Stimulated activated CD4-positive, alpha-beta T cell treated with anti-CD3 and anti-CD28 coated beads, Interleukin-12 subunit alpha, Interleukin-12 subunit beta, amount 100 ng/mL, for 4 hours (primary cell): ENCODE measurements at places on chromosomes 1 and 21.

DNA sequence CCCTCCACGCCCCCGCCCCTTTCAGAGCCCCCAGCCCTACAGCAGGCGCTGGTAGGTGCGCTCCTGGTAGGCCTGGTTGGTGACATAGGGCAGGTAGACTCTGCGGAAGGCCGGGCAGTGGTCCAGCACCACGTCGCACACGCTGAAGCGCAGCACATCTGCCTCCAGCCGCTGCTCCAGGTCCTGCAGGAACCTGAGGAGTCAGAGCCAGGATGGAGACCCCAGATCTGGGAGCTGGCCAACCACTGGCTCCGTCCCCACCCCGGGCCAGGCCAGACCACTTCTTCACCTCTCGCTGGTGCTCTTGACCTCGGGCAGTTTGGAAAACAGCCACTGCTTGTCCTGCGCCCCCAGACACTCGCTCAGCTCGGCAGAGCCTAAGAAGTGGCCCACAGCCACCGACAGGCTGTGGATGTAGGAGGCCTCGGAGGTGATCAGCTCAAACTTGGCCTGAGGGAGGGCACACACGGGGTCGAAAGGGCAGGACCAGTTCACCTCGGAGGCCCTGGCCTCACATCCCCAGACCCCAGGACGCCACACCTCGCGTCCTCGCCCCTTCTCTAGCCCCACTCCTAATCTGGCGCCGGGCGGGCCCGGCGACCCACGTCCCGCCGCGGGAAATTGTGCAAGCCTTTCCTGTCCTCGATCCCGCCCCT is 6.4 kb downstream of the ARHGEF19 start:
- no peak for DNase-seq

DNA sequence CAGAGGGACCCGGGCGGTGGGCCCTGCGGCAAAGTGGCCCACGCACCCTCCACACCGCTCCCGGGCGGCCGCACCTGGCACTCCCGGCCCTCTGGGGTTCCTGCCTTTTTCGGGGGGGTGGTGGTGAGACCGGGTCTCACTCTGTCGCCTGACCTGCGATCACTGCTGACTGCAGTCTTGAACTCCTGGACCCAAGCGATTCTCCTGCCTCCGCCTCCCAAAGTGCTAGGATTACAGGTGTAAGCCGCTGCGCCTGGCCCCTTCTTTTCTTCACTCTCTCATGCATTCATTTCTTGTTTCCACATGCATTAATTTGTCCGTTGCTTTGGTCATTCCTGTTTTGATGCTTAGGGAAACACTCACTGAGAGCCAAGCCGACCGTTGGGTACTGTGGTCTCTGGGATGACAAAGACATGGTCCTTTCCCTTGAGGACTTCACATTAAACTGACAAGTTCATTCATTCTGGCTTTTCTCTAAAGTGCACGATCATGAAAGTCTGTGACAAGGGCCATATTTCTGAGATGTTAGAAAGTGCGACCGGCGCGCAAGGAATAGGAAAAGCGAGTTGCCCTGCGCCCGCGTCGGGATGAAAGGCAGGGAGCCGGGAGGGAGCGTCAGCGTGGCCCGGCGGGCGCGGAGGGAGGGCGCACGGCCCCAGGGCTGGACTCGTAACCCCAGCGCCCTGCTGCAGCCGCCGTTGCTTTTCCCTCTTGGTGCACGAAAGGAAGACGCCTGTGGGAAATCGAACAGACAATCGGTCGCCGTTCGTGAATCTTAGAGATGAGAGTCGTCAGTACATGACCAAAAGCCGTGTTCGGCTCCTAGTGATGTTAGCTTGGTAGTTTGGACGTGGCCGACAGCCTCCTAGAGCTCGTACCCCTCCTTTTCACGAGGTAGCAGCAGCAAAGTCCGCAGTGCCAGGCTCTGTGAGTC is 1.0 kb upstream of the MCOLN2 start:
- DNase-seq = no peak

GRCh38 chr1:38740487-38740886 is 119.1 kb downstream of the RRAGC start:
- DNase-seq = no peak

GRCh38 chr21:43767984-43768867 is 7.9 kb downstream of the CSTB start:
- DNase-seq = no peak

DNA sequence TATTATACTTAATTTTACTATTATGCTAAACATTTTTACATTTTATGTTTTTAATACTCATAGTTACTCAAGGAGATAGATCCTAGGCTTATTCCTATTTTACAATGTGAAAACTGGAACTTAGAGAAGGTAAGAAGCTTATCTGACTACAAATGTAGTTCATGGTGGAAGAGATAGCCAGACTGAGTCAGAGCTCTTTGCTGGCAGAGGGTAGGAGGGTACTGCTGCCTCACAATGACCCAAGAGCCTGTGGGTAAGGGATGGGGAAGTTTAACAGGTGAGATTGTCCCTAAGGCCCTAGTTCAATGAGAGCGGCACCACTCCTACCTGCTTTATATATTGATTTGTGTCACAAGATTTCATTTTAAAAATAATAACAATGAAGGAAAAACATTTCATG is 34.1 kb upstream of the NEK7 start:
- no peak for DNase-seq

DNA sequence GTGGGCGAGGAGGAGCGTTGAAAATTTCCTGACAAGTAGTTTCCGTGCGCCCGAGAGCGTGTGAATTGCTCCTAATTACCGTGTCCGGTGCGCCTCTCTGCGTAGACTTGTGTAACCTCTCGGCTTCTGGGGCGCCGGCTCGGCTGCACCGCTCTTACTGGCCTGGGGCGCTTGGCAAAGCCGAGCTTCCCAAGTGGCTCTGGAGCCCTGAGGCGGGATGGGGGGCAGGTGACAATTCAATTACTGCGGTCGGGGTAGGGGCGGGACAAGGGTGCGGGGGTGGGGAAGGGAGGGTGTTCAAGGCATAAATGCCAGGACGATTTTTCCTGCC is 392 bp upstream of the DMRTA2 start:
- no peak for DNase-seq

DNA sequence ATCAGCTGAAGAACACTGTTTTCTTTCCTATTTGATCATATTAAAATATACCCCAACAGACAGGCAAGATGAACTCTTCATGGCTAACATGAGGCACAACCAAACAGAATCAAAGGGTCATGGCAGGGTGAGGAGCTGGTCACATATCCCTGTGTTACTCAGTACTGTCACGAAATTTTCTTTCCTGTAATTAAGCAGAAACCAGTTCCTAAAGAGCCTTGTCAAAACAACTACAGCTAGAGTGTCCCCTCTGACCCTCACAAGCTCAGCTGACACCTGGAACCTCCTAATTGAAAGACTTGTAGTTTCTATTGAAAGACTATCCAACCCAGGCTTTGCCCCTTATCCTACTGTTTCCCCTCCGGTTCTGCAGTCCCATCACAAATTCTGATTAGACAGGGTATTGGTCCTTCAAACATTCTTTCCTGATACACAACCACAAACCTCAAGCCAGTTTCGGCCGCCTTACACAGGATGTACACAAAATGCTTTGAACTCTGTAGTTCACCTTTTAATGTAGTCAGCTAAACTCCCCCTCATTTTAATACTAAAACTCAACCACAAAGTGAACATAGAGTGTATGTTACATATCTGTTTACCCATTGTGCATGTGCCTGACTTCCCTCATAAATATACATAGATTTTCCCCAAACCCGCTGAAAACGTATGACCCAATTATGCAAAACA is 651.9 kb downstream of the MRPL39 start:
- DNase-seq = no peak

- no peak for DNase-seq
Observed at GRCh38 chr1:76140227-76140626, 65.7 kb downstream of the ST6GALNAC3 start.

- DNase-seq = no peak
Observed at GRCh38 chr1:21574466-21575151, 65.4 kb downstream of the ALPL start.

- DNase-seq = no peak
Observed at GRCh38 chr1:232558954-232559353, 71.0 kb downstream of the SIPA1L2 start.
